Left lobe of liver (tissue), 2 donors: ENCODE measurements at places on chromosomes 7 and 10. TPM values are rescaled to one million over a fixed set of nuclear protein-coding genes. Genes with fewer than 3 reads are reported as not detected.

DNA sequence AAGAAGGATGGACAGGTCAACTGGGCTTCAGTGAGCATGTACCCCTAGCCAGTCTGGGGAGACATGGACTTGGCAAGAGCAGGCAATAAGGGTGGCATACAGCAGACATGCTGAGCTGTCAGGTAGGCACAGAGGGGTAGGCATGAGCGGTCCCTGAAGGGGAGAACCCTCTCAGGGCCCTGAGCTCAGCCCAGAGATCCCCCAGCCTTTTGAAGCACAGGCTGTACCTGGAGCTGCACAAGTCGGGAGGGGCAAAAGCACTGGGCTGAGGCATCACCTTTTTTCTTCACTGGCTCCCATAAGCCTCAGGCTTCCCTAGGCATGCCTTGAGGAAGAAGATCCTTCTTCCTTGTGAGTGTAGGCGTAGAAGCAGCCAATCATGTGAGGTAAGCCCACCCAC, 42.3 kb downstream of the ZNF727 start:
- no peak for DNase-seq

DNA sequence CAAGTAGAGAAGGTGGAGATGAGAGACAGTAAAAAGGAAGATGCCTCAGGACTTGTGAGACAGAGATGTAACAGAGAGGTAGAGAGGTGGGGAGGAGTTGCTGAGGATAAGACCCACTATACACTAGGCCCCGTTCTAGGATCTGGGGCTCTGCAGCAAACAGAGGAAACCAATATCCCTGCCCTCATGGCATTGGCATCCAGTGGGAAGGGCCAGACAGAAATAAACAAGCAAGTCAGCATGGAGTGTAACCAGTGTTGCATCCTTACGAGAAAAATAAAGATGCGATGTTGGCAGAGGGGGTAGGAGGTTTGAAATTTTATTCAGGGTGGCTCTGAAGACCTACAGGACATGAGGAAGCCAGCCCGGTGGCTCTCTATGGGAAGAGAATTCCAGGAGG, 22.0 kb upstream of the EEPD1 start:
- no peak for DNase-seq

DNA sequence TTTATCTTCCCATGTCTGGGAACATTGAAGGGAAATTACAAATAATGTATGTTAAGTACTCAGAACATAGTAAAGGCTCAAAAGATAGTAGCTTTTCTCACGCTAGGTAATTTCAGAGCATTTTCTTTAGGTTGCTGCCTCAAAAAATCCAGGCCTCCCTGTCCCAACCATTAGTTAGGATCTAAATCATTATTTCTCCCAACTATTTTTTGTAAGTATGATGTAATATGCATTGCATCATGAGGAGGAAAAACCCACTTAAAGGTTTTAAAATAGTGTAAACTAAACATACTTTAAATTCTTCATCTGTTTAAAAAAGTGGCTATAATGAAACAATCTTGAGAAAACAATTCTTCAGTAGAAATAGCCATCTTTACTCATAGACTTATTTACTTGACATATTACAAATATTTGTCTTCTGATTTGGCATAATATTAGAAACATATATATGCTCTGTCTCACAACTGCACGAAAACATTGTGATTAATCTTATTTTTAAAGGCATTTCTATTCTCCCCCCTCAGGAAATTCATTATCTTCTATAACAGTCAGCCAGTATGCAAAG, 329.3 kb downstream of the ELMO1 start:
- DNase-seq: no peak

DNA sequence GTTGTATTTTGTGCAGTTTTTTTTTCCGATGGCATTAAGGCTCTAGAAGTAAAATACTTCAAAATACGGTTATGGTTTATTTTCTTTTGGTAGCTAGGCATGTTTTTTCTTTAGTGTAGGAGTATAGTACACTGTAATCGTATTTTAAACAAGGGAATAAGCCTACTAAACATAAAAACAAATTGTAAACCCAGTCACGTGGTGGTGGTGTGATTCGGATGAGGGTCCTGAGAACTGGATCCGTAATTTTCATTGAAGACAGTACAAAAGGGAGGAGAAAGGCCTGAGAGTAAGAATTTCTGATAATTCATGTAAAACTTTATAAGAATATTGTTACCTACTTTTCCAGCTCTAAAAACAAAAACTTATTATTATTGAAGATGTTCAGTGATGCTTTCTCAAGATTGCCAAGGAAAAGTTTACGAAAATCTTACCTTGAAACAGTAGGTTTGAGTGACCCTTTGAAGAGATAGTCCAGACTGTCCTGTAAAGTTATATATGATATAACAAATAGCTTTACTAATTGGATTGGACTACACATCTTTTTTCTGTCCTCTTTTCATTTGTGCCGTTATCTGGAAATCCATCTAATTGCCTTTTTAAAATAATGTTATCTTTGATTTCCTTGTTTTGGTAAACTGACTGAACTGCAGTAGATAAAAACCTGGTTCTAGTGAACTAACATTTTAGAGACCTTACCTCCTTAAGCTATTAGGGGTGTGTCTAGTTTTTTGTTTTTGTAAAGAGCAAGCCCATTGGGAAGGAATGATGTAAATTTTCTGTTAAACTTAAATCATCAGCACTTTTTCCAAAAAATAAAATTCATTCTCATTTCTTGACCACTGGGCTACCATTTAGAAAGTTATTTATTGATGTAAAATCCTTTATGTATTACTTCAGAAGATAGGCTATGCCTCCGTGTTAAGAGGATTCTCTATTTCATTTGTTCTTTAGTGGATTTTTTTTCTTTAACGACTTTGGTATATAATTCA, 1.0 kb upstream of the PBLD start:
- DNase-seq: no peak

- DNase-seq: no peak
Measured at GRCh38 chr10:63267414-63268148, 134.5 kb downstream of the NRBF2 start.

- DNase-seq: no peak
Measured at GRCh38 chr10:117621795-117622420, 79.4 kb downstream of the EMX2 start.

- DNase-seq: no peak
Measured at GRCh38 chr10:12195281-12195602, 449 bp downstream of the NUDT5 start.

- DNase-seq: no peak
Measured at GRCh38 chr10:1661859-1662437, 75.4 kb downstream of the ADARB2 start.

GRCh38 chr10:55233505-55233904, 432.5 kb upstream of the PCDH15 start:
- no peak for DNase-seq

DNA sequence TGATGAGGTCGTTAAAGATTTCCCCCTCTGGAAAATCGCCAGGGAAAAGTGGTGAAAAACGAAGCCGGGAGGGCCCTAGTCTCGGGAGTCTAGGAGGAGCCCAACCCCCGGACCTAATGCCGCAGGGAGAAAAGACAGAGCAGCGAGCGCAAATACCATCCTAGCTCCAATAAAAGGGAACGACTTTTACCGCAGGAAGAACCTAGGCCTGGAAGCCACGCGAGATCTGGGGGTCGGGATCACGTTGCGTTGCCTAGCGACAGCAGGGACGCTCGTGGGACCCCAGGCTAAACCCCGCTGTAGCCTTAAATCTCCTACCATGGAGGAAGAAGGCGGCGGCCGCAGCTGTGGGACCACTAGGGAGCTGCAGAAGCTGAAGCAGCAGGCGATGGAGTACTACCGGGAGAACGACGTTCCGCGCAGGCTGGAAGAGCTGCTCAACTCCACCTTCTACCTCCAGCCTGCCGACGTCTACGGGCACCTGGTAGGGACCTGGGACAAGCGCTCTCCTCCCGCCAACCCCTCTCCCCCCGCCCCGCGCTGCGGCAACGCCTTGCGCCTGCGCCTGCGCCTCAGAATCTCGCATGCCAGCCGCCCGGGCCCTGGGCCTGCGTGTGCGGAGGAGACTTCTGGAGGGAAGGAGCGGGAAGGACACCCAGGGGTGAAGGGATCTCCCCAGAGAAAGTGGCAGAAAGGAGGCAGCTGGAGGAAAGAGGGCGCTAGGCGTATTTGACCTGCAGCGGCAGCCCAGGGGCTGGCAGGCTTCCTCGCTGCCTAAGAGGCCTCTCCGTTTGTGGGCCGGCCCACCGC, at the start of gene ENO4:
ENO4 (plus strand) TSS at position 252 of the 810 bp plus-strand sequence; CDS start at position 320, 68 bp downstream.
- DNase-seq: peak; percentile 75

GRCh38 chr10:21926949-21927348, 76.6 kb downstream of the DNAJC1 start:
- DNase-seq: no peak

- DNase-seq: no peak
Measured at GRCh38 chr10:114616516-114616915, 41.6 kb downstream of the ABLIM1 start.

DNA sequence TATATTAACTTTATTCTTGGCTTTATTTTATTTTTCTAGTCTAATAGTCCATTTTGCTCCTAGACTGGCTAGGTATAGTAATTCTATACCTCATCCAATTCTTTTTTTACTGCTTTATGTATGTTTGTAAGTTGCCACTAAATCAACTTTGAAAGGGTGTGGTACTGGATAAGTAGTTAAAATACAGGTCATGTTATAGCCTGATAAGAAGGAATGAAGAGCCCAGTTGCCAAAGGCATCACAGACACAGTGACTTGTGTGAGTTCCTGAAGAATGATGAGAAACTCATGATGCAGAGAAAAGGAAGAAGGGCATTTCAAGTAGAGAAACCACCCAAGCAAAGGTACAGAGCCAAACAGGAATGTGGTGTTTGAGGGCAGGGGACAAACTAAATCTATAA, 27.3 kb downstream of the NAPEPLD start:
- no peak for DNase-seq

CALCR gene
- not detected for total RNA-seq

TMEM72 gene
- not detected for total RNA-seq

CDNF gene
- total RNA-seq: 4.8 TPM

ASB10 gene
- total RNA-seq: not detected
